ENCODE measurements at places on chromosomes 13 and 19.

DNA sequence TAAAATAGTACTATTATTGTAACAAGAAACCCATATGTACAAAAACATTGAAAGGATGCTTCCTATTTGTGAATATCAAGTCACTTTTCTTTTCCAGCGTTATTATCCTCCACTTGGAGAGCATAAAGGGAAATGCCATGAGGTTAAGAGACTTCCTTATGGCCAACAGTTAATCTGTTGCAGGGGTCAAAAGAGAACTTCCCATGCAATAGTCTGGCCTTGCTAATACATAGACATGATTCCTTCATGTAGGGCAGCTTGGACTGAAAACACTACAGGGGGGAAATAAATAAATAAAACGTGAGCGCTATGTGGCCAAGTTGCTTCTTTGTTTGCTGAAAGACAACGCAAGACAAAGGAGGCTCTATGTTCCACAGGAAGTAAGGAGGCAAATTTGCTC is 269.1 kb upstream of the EDNRB start:
- no peak for DNase-seq

GRCh38 chr19:821825-822503 is at the start of gene PLPPR3:
Gene PLPPR3 (minus strand): TSS chr19:821955. CDS start chr19:821559, 396 bp downstream.
- DNase-seq = no peak

DNA sequence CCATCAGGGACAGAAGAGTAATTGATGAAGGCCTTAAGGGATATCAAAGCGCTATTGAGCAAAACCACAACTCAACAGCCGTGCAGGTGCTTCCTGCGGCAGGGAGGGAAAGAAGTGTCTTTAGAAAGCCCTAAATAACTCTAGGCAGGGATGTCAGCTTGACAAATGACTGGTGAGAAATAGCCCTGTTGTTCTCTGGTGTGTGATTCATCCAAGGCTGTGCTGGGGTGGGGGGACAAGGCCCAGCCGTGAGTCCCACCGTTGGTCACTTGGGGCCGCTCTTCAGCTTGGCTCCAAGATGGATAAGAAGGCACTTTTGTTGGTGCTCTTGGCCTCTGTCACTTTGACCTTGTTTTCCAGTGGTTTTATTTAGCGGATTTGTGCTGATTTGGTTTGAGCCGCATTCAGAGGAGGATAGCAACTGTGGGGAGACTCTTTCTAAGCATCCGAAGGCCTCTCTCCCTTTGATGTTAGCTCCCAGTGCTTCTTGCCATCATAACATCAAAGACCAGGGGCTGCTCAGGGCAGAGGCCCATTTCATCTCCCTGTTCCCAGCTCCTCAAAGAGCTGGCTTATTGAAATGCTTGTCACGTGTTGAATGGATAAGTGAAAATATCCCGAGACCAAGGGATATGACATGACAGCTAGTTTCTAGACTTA is 130.3 kb upstream of the SERP2 start:
- DNase-seq = no peak

DNA sequence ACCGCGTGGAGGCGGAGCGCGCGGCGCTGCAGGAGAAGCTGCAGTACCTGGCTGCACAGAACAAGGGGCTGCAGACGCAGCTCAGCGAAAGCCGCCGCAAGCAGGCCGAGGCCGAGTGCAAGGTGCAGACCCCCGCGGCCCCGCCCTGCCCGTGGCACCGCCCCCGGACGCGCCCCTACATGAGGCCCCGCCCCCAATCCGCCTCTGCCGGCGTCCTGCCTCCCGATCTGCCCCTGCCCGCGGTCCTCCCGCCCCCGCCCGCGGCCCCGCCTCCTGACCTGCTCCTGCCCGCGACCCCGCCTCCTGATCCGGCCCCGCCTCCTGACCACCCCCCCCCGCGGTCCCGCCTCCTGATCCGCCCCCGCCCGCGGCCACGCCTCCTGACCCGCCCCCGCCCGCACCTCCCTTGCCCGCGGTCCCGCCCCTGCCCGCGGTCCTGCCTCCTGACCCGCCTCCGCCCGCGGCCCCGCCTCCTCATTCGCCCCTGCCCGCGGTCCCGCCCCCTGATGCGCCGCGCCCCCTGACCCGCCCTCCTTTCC is 11.7 kb downstream of the PRR36 start:
- DNase-seq = no peak

- DNase-seq = no peak
Observed at GRCh38 chr13:26498656-26499601, 58.6 kb upstream of the WASF3 start.

DNA sequence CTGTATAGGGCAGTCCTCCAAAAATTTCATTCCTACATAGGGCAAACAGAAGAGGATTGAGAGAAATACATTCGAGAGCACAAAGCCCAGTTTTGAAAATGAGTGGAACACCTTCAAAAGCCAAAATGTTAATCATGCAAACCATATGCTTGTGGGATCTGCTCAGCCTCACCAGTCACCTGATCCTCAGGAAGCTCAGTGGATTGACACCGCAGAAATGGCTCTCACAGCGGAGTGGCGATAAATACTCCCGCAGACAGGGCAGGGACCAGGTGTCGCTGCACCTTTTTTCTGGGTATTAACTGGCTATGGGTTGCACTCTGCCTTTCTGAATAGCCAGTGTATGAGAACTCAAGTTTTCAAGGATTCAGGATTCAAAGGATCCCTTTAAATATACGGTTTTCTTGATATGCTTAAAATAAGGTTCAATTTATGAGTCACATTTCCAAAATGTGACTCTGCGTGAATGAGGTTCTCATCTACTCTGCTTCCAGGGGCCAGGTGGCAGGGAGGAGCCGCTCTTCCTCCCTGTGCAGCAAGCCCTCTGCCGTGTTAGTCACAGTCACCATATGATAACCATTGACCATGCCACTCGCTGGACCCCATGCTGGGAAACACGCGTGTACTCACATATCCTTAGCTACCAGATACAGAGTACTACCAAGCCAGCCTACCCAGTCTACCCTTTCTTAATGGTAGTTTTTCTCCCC is 18.3 kb upstream of the DHRS12 start:
- DNase-seq = no peak

- DNase-seq = no peak
Observed at GRCh38 chr13:48930918-48931317, 44.8 kb upstream of the FNDC3A start.

DNA sequence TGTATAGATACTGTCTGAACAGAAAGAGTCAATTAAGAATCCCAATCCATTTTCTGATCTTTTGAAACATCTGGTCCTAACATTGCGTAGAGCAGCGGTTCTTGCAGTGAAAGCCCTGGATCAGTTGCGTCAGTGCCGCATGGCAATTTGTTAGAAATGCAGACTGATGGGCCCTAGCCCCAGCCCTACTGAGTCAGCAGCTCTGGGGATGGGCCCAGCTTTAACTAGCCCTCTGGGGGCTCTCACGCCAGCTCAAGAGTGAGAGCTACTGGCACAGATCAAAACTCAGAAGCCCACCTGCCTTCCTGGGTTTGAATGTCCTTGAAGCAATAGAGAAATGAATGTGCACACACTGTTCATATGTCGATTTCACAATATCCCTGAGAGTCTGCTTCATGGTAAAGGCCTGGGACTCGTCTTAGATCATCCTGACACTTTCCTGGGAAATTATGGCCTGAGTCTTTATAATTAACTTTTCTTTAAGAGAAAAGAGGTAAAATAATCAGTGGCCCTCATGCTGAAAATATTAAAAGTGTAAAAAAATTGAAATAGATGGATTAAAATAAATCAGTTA is 206.8 kb upstream of the TMTC4 start:
- no peak for DNase-seq

DNA sequence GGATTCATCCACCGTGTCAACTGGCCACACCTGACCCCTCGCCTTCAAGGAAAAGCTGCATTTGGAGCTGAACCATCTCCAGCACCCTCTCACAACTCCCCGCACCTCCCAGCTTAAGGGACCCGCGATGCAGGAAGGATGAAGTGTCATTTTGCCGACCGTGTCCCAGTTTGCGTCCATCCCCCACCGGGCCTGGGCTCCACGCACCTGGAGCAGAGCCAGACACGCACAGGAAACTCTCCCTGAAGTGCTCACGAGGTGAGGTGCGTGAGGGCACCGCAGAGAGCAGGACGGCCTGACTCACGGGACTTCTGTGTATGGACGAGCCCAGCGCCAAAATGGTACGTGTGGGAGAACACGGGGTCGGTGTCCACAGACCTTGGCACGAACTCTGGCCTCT is 7.2 kb downstream of the SHC2 start:
- DNase-seq = no peak

- DNase-seq = no peak
Observed at GRCh38 chr13:51246025-51246417, 23.8 kb downstream of the FAM124A start.

DNA sequence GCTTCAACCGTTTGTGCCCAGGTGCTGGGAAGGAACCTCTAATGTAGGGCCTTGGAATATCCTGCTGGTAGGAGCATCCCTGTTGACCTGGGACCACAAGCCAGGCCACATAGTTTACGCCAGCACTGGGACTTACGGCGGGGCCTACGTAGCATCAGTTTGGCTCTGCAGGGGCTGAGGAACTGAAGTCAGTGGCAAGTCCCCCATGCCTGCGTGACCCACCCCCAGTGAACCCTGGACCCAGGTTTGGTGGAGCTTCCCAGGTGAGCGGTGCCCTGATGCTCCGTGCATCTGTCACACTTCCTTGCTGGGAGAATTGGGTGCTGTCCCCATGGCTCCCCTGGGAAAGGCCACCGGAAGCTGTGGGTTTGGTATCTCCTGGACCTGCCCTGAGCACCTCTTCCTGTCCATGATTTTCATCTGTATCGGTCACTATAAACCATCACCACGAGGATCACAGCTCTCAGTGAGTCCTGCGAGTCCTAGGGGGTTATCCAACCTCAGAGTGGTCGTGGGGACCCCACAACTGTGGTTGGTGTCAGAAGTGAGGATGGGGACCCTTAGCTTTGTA is 9.9 kb downstream of the SIGLEC11 start:
- no peak for DNase-seq

- no peak for DNase-seq
Observed at GRCh38 chr19:15367439-15367838, 12.1 kb downstream of the AKAP8 start.

- no peak for DNase-seq
Observed at GRCh38 chr13:26899202-26899601, 138.6 kb upstream of the GPR12 start.

DNA sequence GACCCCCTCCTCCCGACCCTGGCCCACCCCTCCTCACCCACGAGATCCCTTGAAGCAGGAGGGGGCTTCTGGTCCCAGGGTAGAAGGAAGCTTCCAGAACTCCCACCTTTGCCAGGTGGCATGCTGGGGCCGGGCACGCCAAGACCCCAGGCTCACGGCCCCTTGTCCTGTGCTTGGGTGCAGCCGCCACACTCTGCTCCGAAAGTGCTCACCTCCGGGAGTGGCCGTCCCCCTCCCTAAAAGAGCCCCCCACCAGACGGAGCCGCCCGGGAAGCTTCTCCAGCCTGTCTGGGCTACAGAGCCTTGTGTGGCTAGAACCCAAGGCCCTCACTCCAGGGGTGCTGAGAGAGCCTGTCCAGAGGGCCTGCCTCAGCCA is 1.8 kb upstream of the EFNA2 start:
- no peak for DNase-seq

DNA sequence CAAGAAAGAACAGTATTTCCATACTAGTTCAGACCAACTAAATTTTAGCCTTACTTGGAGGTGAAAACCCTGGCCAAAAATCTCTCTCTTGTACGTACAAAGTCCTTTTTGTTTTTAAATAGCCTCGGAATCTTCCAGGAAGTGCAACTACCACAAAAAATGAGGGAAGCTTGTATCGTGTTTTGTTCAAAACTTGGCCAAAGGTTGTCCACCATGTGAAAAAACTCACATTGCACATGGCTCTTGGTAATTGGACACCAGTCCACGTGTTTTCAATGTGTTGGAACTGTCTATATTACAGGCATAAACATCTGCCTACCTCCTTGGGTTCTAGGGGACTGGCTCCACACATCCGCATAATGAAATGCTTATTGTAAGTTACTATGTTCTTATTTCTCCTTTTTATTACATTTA is 15.2 kb upstream of the STRN4 start:
- no peak for DNase-seq
